ENCODE measurements at places on chromosomes 6 and 20.
A peak's percentile ranks its signal among the peaks of the same experiment; 100 is the strongest.

DNA sequence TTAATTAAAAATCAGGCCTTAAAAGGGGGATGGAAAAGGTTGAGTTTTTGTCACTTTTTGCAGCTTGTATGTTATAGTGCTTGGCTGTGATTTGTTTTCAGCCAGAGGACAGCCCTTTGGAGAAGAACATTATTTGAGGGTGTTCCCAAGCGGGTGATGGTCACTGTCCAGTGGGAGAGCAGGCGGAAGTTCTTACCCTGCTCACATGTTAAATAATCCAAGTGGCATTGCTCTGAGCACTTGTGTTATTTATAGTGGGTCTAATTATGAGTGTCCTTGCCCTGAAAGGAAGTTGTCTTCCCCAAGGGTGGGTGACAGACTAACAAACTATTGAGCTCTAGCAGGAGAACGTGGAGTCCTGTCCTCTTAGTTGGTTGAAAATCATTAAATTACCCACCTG lies 49.5 kb downstream of the DOK5 start:
- DNase-seq: no peak

GRCh38 chr6:90121982-90122381 lies 174.7 kb downstream of the BACH2 start:
- DNase-seq: no peak

DNA sequence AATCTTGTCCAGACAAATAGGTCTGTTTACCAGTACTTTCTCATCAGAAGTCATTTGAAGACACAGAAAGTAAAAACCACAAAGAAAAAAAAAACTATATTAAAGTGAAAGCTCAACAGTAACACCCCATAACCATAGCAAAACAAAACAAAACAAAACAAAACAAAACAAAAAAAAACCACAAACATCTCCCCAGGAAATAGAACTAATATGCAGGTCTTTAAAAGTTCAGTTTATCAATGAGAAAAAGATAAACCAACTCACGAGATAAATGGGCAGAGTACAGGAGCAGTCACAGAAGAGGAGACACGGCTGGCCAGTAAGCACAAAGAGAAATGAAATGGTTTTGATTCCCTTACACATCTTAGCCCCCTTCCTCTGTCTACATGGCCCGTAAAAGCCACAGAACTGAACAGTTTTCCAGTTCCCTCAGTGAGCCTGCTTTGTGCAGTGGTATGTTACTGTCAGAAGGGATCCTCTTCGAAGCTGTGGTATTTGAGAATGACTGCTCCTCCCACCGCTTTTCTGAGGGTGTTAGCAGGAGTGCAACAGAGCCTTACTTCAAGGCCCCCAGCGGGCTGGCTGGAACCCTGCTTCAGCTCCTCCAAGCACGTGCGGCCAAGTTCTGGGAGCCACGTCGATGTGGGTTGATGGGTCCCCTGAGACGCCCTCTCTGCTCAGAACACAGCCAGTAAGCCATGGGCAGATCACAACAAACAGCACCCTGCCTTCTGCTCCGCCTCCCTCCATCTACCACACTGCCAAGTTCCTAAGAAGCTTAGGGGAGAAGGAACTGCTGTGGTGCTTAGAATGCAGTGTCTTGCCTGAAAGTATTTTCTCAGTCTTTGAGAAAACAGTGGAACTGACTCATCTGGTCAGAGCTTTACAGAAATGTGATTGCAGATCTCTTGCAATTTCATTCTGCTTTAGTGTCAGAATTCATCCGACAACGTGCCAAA lies 14.0 kb downstream of the UST start:
- DNase-seq: no peak

GRCh38 chr20:55140631-55141030 lies 665.2 kb downstream of the DOK5 start:
- no peak for DNase-seq

- DNase-seq: no peak
Measured at GRCh38 chr6:116938305-116938704, 61.3 kb downstream of the RFX6 start.

GRCh38 chr6:34115403-34115795 lies 30.5 kb downstream of the GRM4 start:
- peak; percentile 28 for DNase-seq

GRCh38 chr6:148087659-148088058 lies 255.0 kb upstream of the SASH1 start:
- DNase-seq: no peak

DNA sequence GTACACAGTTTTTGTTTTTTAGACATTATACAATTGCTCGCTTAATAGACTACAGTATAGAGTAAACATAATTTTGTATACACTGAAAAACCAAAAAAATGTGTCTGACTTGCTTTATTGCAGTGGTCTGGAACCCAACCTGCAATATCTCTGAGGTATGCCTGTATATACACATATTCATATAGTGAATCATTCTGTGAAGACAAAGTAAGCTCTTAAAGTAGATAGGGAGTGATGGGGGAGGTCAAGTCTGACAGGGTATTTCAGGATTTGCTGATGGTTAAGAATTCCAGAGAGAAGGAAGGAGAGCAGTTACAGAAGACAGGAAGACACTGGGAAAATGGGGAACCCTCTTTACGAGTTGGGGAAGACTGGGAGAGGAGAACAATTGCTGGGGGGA lies 417.9 kb downstream of the CD109 start:
- DNase-seq: no peak

DNA sequence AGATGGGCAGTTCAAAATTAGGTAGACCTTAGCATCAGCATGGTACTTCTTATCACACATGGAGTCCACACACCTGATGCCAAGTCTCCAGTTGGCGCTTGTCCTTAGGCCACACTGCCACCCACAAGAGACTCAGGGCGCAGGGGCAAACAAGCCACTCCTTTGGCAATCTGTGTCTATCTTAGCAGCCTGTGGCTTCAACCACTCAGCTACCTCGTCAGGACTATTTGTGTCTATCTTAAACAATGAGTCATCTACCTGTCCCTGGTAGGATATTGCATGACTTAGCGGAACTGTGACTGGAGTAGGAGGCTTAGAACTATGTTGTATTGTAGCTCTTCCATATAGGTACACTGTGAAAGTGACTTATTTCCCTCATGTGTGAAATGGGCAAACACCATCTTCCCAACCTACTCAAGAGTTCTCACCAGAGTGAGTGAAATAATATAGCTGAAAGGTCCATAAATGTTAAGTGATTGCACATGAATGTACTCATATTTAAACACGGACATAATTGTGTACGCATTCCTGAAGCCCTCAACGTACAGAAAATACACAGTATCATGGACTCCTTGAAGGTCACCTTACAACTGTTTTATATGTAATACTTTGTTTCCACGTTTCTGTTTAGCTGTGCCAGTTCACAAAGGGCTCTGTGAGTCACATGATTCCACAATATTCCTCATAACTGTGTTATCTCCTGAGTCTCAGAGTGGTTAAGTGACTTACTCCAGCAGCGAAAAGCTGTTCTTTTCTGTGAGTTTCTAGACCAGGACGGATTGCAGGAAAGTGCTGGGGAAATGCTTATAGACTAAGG lies 1.6 kb downstream of the TRIM27 start:
- peak; percentile 81 for DNase-seq

GRCh38 chr20:12660918-12661317 lies 347.9 kb upstream of the SPTLC3 start:
- DNase-seq: no peak

- no peak for DNase-seq
Measured at GRCh38 chr6:3806169-3806922, 42.8 kb upstream of the FAM50B start.

DNA sequence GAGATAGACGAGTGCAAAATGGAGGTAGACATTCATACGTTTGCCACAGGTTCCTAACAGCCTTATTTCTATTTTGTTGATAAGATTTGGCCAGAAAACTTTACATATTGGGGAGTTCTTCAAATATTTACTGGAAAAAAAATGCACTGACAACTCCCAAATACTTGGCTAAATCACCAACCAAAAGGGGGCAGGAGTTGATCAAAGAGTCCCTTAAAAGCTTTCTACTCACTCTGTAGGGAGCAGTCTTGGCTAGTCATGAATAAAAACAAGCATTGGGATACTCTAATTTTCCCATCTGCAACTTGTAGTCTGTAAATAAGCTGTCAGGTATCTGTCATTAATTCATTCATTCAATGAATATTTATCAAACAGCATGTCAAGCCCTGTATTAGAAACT lies 18.4 kb downstream of the TENT5A start:
- DNase-seq: no peak

GRCh38 chr20:46332373-46333160 lies 24.3 kb upstream of the CDH22 start:
- no peak for DNase-seq

- peak; percentile 39 for DNase-seq
Measured at GRCh38 chr20:11117808-11118528, 444.2 kb upstream of the JAG1 start.

DNA sequence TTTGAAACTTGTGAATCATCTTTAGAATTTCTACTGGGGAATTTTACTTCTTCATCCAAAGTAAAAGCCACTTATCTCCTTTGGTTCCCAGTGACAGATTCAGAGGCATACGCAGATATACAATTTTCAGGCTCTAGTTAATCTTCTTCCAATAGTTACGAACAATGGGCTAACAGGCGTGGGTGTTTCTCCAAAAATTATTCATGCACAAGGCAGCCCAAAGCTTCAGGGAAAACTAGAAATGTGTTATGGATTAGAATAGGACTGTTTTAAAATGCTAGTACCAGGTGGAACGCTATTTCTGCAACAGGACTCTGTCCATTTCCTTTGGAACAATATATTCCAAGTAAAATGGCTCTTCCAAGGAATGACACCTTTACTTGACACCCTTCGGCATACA lies 102.2 kb downstream of the ZNF217 start:
- no peak for DNase-seq

GRCh38 chr6:167793421-167793820 lies 33.3 kb upstream of the AFDN start:
- DNase-seq: no peak

- DNase-seq: no peak
Measured at GRCh38 chr20:58492795-58493524, 22.2 kb downstream of the APCDD1L start.

GRCh38 chr6:21219856-21220255 lies 373.7 kb upstream of the SOX4 start:
- no peak for DNase-seq

GRCh38 chr6:39388606-39389483 lies 66.3 kb upstream of the KCNK16 start:
- DNase-seq: no peak

GRCh38 chr6:44771647-44772415 lies 384.3 kb downstream of the CDC5L start:
- no peak for DNase-seq

DNA sequence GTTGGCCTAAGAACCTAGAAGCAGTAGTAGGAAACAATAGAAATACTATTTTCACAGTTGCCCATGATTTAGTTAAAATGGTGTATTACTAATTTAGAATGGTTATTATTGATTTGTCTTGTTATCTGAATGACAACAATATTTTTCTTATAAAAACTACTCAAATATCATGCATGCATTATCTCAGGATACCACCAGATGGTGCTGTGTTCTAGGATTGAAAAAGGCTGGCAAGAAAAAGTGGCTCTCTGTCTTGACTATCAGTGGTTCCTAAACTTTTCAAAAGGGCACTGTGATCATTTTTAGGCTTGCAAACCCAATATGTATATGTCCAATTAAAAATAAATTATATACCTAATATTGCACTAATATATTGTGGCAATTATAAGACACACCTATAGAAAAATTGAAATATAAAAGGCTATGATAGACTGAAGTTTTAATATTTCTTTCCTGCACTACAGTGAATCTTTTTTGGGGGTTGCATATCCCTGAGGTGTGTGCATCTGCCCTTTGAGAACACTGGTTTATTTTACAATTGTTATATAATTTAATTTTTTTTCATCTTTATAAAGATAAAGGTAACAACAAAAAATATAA lies 131.7 kb upstream of the MLIP start:
- peak; percentile 37 for DNase-seq

DNA sequence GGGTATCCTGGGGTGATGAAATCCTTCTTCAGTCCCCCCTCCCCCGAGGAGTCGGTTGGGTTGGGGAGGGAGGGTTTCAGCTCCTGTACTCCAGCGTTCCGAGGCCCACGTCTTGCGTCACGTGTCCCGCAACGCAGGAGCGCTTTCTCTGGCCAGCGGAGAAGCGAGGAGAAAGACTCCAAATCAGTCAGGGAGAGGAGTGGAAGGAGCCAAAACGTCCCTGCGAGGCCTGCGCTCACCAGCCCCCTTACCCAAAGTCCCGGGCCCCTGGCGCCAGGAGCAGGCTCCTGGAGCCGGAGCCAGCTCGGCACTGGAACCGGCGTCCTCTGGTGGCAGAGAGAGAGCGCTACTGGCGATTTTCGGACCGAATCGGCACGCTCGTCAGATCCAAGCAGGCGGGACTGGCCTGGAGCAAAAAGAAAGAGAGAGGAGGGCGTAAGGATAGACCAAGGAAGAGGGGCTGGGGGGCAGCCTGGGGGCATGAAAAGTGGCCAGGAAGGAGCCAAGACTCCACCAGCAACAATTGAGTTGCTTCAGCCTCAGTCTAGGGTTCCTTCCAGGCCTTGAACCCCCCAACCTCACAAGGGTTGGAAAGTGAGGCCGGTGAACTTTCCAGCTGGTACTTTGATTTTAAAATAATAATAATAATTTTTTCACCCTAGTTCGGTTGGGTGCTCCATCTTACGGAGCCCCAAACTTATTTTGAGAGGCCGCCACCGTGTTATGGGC lies at the start of gene GNAS:
Gene GNAS (plus strand): TSS at position 174 of the 729 bp plus-strand sequence.
- DNase-seq: peak; percentile 48

- DNase-seq: no peak
Measured at GRCh38 chr6:142292166-142292924, 9.5 kb upstream of the ADGRG6 start.

DNA sequence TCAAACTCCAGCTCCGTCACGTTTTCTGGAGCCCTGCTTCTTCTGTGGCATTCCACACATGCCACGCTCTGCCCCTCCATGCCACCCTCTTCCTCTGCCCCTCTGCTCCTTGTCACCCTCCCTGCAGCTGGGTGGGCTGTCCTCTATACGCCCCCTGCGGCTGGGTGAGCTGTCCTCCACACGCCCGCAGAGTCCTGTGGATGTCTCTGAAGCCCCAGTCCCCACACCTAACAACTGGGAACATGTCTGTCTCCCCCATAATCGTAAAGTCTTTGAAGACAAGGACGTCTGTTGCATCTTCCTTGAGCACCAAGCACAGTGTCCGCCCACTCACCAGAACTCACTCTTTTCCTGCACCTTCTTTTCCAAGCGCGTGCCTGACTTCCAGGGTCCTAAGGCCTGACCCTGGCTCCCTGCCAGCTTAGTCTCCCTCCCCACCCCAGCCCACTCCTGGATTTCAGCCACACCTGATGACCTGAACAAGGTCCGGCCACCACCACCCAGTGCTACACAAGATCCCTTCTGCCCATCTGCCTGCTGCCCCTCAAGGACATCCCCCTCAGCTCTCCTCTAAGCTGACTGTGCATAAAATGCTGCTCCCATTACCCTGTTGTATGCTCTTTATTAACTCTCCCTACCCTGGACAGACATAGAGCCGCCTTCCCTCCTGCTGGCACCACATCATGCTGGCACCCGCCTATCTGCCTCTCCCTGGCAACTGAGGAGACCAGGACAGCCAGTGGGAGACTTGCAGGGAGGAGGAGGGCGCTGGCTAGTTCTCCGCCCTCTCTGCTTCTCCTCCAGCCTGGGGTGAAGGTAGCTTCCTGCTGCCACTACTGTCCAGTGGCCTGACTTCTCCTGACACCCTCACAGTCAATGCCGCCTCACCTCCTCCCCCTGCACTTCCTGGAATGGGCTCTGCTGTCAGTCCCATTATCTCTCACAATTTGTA lies 10.7 kb upstream of the PRR18 start:
- peak; percentile 81 for DNase-seq

All from Caki2 (cell line).